ENCODE measurements at places on chromosomes 11 and 22.
A peak's percentile ranks its signal among the peaks of the same experiment; 100 is the strongest.

DNA sequence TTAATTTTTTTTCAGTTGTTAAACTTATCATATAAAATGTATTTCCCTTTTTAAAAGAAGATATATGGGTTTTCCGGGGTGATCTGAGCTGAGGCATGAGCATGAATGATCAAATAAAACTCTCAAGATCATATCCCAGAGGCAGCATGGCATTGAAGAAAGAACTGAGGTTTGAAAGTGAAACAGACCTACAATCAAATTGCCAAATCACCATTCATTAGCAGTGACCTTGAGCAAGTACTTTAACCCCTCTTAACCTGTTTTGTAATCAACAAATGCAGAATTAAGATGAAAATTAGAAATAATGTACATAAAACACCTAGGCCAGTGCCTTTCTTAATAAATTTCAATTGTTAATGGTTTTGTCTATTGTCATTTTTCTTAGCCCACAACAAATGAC, 116.0 kb downstream of the RBFOX2 start:
- DNase-seq, result no peak

DNA sequence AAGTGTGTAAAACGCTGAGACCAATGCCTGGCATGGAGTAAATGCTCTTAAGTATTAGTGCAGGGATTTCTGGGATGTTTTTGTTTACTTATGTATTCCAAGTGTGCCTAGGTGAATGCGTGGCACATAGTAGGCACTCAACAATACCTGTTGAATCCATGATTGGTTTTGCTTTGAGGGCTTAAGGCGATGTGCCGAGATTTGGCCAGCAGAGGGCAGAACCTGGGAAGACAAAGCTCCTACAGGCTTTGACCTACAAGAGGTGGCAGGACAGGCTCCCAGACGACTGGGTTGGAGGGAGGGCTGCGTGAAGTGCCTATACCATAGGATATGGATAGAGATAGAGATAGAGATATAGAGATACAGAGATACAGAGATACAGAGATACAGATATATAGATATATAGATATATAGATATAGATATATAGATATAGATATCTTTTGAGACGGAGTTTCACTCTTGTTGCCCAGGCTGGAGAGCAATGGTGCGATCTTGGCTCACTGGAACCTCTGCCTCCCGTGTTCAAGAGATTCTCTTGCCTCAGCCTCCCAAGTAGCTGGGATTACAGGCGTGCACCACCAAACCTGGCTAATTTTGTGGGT, 13.9 kb downstream of the KCNE3 start:
- peak; percentile 18 for DNase-seq

DNA sequence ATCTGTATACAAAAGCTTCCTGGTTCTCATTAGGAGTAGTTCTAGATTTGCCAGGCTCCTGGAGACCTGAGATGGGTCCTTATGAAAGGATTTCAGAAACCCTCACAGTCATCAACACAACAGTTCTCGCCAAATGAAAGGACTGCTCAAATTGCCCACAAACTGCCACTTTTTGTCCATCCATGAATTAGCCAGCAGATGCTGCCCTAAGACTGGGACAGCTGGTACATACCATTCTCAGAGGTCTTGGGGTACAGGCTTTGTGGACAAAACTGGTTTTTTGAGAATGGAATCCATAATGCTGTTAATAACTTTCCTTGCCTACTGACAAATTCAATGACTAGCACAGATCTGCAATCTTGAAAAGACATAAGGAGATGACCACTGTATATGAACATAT, 23.4 kb upstream of the BDNF start:
- no peak for DNase-seq

GRCh38 chr11:82927264-82927880, 25.8 kb downstream of the DDIAS start:
- no peak for DNase-seq
